ENCODE measurements at places on chromosomes 1 and 21.

GRCh38 chr1:43565600-43566360 lies 35.1 kb downstream of the PTPRF start:
- peak; percentile 61 for DNase-seq

- no peak for DNase-seq
Observed at GRCh38 chr1:85339656-85340399, 63.4 kb upstream of the BCL10 start.

DNA sequence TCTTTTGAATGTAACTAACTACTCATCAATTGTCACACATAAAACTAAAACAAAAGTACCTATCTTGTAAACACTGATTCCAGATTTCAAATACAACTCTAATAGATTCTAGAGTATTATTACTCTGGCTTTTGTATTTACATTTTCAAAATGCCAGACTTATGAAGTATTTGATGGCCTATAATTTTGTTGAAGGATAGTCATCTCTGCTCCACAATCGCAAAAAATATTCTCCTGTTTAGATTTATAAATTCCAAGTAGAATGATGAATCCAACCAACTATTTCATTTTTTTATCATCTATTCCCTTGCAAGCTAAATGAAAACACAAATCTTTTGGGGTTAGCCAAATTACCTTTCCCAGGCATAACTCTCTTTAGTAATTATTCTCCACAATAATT lies 75.0 kb upstream of the GUCA2A start:
- DNase-seq, result no peak

DNA sequence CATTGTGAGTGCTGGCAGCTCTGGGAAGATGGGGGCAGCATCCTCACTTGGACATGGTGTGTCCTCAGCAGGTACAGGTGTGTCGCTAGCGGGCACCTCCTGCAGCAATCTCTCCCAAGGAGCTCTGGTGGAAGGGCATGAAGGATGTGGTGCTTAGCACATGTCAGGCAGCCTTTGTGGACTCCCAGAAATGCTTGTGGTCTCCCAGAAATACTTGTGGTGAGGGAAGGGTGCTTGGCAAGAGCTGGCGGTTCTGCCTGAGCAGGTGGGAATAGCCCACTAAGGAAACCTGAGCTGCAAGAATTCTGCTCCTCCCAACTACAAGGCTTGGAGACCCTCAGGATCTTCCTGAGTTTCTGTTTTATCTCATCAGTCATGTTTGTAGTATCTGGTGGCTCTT lies 371.6 kb downstream of the PRDM2 start:
- DNase-seq, result no peak

- DNase-seq, result no peak
Observed at GRCh38 chr1:215992620-215993019, 425.5 kb downstream of the KCTD3 start.

GRCh38 chr1:16631248-16632043 lies 18.1 kb upstream of the NBPF1 start:
- DNase-seq, result no peak

DNA sequence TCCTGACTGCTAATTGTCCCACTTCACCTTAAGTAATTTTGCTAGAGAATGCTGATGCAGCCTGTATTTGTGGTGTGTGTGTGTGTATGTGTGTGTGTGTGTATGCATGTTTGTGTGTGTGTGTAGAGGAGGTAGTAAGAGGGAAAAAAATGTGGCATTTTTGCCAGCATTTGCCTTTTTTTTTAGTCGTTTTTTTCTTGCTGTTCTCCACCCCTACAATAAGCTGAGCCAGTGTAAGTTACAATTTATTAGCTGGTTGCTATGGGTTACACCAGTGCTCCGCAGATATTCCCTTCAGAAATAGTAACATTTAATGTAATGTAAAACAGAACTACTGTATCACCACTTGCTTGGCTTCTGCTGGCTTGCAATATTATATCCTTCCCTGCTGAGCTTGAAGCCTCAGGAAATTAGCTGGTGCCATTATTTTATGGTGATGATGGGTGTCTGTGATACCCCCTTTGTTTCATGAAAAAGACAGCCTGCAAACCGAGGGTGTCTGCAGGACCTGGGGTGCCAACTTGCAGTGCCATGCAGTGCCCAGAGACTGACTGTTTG lies 23.4 kb upstream of the IGSF3 start:
- DNase-seq, result no peak

GRCh38 chr1:58000116-58000515 lies 546.4 kb downstream of the OMA1 start:
- no peak for DNase-seq

GRCh38 chr1:23500466-23500865 lies 16.5 kb upstream of the ASAP3 start:
- DNase-seq, result no peak

GRCh38 chr1:38577385-38577784 lies 282.2 kb downstream of the RRAGC start:
- no peak for DNase-seq

GRCh38 chr1:165902565-165902964 lies 75.2 kb downstream of the UCK2 start:
- DNase-seq, result no peak

DNA sequence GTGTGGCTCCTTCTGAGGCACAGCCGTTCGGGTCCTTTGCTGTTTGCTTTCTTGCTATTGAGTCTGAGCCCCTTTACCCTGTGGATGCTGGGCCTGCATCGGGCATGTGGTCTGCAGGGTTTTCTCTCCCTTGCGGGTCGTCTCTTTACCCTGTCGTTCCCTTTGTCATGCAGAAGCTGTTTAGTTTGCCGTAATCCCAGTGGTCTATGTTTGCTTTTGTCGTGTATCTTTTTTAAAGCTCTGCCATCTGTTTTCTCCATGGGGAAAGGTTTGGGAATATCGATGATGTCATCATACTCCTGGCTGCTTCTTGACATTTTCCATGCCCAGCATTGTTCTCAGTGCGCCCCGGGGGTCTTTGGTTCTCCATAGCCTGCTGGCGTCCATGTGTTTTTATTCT lies 68.2 kb downstream of the AGPAT3 start:
- no peak for DNase-seq

DNA sequence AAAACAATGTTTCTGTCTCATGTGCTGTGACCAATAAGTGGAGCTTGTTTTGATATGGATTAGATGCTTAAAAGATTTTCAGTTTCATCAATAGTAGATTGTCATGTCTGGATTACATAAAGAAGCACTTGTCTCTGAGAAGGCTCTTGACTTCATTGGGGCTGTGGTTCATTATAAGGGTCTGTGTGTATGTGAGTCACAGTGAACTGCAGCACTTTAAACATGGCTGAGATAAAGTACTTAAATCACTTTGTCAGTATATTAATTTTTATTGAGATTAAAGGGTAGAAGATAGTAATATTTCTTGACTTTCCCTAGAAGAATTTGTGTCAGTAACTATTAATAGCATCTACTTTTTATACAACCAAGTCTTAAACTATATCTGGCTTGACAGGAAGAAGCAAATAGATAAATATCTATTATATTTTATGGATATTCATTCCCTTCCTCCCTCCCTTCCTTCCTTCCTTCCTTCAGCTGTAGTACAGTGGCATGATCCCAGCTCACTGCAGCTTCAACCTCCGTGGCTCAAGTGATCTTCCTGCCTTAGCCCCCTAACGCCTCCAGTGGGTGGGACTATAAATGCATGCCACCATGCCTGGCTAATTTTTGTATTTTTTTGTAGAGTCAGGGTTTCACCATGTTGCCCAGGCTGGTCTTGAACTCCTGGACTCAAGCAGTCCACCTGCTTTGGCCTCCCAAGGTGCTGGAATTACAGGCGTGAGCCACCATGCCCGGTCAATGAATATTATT lies 48.8 kb downstream of the ZFYVE9 start:
- no peak for DNase-seq

DNA sequence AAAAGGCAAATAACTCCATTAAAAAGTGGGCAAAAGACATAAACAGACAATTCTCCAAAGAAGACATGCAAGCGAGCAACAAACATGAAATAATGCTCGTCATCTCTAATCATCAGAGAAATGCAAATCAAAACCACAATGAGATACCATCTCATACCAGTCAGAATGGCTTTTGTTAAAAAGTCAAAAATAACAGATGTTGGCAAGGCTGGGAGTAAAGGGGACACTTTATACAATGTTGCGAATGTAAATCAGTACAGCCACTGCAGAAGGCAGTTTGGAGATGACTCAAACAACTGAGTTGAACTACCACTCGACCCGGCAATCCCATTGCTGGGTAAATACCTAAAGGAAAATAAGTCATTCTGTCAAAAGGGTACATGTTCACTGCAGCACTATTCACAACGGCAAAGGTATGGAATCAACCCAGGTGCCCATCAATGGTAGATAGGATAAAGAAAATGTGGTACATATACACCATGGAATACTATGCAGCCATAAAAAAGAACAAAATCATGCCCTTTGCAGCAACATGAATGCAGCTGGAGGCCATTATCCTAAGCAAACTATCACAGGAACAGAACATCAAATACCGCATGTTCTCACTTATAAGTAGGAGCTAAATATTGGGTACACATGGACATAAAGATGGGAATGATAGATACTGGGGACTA lies 25.9 kb downstream of the TSPAN2 start:
- no peak for DNase-seq

DNA sequence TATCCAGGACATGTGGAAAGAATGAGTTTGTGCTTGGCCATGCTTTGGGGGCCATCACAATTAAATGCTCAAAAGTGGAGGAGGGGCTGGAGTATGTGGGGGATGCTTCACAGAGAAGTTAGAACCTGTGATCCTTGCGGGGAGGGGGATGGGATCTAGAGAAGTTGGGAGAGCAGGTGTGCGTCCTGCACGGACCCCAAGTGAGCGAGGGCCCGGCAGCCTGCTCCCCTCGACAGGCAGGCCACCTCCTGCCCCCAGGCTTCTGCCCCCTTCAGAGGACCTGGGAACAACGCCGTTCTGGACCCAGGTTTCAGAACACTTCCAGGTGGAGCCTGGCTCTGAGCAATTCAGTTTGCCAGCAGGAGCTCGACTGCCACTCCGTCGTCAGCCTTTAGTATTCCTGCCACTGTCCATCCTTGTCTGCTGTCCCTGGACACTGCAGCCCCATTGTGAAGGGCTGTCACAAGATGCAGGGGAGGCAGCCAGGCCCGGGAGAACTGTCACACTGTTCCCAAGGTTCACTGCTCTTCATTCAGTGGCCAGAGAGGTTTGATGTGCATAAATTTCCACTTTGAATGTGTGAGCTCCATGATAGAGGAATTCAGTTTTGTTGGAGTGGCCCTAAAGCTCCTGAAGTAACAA lies 112.2 kb downstream of the DHRS3 start:
- no peak for DNase-seq

GRCh38 chr1:101820071-101820470 lies 176.7 kb downstream of the OLFM3 start:
- no peak for DNase-seq

- no peak for DNase-seq
Observed at GRCh38 chr1:11558276-11558675, 79.3 kb downstream of the DISP3 start.

DNA sequence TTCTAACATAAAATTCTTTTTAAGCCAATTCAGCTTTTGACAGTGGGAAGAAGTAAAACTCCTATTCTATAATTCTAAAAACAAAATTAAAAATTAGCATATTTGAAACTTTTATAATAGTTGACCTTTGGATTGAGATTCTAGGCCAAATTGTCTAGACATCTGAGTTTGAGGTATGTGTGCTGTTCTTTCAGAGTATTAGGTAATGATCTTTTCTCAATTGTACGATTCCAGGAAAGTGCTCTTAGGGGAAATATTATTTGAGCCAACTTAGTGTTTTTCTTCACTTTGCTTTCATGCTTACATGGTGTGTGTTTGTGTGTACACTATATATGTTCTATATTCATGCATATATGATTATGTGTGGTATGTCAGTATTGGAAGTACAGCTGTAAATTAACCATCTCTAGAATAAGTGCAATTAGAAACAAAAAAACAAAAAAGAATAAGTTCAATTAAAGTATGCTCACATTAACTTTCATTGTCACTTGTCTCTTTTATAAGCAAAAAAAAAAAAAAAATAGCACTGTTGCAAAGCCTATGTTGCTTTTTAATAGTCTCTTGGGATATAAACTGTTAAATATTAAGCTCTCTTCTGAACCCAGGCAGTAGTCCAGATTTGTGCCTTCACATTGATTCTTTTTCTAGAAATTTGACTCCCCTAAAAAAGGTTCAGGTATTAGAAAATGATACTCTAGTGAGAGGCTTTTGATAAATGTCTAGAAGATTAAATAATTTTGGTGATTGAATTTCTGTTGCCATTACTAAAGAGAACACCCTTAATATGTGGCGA lies 132.2 kb downstream of the ATP5PO start:
- DNase-seq, result no peak

DNA sequence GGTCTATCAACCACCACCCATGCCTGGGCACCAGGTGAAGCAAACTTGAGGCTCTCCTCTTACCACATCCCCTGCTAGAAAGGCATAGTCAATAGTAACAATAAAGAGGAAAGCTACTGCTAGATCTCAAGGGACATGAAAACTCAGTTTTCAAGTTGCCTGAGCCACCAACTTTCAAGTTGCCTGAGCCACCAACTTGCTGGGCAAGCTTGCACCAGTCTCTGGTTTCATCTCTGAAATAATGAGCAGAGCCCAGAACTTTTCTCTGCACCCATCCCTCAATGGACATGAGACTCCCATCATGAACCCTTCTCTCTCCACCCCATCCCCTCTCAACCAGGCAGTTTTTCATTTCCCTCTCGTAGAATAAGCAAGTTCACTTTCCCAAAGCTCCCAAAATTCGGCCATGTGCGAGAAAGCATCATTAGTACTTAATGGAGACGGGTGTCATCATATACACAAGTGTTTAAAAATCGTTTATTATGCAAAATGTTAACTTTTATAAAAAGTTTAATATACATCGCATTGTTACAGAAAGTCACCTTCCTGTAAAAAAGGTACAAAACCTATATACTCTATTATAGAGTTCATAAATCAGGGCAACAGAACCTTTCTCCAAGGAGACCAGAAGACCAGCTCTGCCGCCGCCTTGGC lies 1.7 kb downstream of the ID3 start:
- DNase-seq, result no peak

GRCh38 chr1:182473556-182473955 lies 23.6 kb downstream of the RGSL1 start:
- no peak for DNase-seq

DNA sequence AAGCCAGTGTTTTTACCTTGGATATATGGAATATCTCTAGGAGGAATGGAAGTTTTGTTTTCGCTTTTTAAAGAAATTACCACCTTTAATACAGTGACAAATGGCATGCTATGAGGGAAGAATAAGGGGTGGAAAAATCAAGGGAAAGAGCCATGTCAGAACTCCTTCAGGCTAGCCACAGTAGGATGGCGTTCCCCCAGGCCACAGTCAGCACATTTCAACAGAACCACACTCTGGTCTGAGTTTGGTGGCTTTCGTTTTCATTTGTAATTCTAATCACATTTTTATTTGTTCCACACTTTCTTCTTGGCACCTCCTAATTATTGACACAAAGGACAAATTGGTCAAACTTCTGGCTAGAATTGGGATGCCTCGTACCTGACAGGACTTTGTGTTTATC lies 60.3 kb upstream of the RCOR3 start:
- DNase-seq, result no peak

All from neural crest cell (in vitro differentiated cells).